ENCODE measurements at places on chromosomes 7 and 10.

DNA sequence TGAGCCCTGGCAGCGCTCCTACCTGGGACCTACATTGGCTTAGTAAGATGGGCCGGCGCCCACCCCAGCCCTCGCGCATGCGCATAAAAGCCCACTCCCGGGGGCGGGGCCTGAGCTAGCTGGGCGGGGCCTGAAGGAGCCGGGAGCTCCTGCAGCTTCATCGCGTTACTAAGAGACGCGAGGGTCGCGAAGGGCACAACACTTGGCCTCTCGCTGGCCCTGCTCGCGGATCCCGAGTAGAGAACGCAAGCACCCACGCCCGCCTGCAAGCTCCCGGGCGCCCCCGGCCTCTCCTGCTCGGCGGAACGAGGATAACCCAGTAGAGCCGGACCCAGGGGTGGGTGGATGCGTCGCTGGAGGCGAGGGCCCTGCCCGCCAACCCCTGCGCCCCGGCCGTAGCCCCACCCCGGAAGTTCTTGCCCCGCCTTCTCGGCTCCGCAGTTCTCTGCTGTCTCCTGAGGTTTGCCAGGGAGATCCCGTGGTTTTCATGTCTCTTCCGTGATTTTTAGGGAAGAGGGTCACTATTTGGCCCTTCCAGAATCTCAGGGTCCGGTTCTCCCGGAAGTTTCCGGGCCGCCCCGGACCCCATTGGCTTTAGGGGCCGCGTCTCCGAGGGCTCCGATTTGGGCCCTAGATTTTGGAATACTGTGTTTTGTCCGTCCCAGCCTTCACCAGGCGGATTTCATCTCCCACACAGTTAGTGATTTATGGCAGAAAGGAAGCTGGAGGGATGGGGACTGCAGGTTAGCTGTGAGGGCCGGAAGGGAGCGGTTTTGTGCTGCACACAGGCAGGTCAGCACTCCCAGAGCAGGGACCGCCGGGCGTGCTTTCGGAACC, at the start of gene MEIG1:
Gene MEIG1 (plus strand): TSS at position 168 of the 837 bp plus-strand sequence. CDS start 7,081 bp downstream, outside the sequence.
- DNase-seq, result peak; percentile 87

DNA sequence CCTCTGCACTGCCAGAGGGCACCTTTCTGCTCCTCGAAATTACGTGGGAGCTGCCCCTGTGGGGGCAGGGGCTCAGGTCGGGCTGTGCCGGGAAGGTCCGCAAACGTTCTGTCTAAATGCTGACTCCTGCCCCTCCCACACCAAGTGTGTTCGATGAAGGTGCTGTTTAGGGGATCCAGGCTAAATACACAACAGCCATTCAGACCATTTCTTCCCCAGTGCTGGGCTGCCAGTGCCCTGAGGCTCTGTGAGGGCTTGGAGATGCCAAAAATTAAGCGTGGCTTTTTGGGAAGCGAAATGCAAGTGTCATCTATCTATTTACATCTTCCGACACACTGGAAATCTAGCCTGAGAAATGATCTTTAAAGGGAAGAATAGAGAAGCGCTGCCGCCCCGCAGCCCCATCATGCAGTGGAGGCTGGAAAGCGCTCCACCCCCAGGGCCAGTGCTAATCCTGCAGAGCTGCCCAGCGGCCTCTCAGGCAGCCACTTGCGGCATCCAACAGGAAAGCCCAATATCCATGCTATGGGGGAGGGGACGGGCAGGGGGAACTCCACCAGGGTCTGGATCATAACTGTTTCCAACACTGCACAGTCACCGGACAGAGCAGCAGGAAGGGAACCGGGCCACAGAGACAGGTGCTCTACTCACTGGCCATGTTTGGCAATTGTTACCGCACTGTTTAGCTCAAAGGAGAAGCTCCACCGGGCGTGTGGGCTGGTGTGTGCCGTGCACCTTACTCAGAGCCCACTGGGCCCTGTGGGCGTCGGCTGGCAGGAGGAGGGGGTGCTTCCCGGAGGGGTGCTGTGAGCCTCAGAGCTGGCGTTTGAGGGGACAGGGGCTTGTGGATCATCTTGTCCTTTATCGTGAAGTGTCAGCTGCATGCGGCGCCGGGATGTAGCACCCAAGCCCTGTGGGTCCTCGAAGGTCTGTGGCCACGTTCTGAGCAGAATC, 205.5 kb downstream of the DNAJB6 start:
- no peak for DNase-seq

- DNase-seq, result no peak
Measured at GRCh38 chr7:21771906-21772610, 173.6 kb downstream of the CDCA7L start.

DNA sequence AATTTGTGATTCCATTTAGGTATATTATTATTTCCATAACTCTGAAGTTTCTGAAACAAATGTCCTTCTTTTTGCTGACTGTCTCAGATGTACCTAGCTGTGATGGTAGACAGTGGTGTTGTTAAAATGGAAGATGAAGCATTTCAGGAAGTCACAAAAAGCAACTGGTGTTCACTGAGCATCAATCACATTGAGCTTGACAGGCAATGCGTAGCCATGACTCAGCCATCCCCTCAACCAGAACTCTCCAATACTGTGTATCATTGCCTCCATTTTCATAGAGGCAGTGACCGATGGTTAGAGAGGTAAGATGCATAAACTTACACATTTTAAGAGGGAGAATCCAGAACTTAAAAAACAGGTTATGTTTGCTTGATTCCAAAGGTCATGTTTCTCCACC, 434.0 kb downstream of the INHBA start:
- DNase-seq, result no peak

DNA sequence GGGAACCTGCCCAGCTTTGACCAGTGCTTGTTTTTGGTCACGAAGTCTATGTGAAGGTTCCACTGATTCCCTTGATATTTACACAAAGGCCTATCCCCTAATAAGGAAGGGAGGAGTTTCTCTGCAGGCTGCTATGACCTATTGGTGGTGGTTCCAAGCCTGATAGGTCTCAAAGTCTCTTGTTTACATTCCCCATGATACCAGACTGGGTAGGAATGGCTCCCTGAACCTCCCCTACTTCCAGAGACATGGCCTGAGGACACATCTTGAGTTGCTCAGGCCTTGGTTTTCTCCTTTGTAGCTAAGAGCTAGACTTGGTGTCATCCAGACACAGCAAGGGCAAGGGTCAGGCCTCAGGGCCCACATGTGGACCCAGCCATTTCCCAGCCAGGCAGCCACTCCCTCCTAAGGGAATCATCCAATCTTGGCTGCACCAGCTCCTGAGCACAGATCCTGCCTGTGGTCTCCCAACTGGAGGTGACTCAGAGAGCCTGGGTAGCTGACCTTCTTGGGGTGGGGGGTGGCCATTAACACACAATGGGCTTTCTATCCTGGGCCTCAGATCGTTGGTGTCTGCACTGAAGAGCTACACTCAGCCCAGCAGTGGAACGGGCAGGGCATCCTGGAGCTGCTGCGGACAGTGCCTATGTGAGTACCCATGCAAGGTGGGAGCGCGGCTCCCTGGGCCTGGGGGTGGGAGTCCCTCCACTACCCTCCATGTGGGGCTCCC, 51.0 kb upstream of the TRIM8 start:
- DNase-seq, result no peak

- DNase-seq, result no peak
Measured at GRCh38 chr10:5434017-5434753, 21.8 kb downstream of the NET1 start.

DNA sequence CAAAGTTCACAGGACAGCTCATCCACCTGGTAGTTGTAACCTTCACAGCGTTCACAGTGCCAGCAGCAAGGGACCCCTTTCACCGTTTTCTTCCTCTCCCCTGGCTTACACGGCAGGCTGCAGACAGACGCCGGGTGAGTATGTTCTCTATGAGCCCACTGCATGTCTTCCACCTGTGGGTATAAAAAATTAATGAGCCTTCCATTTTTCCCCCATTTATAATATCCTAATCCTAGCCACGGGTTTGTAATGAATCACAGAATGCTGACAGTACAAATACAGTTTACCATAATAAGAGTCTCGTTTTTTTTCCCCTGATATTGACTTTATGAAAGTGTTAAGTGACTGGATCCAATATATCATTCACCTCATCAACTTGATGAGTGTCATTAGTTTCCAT, 719.0 kb downstream of the GRM8 start:
- no peak for DNase-seq

GRCh38 chr7:27165089-27165995, at the start of gene HOXA9:
Gene HOXA9 (minus strand): TSS chr7:27165537. CDS start chr7:27165457, 80 bp downstream.
- no peak for DNase-seq

DNA sequence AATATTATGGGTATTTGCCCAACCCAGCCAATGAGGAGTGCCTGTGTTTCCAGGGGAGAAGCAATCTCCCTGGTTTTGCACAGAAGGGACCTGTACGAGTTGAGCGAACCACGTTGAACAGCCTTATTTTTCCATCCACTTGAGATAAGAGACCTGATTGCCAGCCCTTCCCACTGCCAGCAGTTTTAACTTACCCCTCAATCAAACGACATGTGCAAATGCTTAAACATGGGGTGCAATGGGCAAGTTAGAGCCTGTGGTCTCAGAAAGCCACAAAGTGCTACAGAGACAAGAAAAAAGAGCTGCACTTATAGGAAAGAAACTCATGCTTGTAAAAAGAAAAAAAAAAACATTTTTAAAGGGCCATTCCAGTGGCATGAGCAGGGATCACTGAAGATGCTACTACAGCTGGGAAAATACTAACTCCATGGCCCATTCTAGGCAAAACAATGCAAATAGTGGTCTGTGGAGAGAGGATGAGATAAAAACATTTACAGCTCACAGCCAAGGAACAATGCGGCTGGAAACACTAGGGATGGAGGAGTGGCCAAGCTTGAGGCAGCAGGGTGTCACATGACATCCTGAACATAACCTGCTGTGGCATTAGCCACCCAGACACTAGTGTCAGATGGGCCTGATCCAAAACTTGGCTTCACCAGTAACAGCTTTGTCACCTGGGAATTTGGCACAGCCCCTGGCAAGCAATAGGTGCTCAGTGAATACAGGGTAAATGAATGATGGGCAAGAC, 162.8 kb downstream of the ELMO1 start:
- no peak for DNase-seq

DNA sequence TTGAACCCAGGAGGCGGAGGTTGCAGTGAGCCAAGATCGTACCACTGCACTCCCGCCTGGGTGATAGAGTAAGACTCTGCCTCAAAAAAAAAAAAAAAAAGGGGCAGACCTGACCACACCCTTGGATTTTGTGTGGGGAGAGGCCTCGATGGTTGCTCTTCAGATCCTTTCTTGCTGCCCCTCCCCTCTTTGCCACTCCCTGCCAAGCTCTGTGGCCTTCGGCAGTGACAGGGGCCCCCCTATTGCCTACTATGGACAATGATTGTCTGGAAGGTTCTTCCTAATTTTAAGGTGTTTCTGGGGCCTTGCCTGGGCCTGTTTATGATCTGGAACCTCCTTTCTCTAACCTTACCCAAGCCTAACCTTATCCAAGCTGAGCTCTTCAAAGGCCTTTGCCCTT, 795 bp downstream of the PRF1 start:
- no peak for DNase-seq

DNA sequence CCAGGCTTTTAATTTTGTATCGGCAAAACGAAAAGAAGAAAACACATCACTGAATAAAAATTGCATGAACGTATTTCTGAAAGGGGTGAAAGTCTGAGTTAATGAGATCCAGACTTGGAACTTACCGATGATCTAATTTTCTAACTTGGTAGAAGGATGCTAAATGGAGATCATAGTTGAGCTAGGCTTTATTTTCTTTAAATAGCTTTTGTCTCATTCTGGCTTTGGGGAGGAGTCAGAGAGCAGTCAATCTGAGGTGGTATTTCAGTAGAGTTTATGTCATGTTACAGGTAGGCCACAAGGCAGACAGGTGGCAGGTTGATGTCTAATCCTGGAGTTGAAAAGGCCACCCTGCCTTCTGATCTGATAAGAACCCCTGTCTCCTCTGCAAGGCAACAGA, 161.9 kb downstream of the KIAA1217 start:
- DNase-seq, result no peak

DNA sequence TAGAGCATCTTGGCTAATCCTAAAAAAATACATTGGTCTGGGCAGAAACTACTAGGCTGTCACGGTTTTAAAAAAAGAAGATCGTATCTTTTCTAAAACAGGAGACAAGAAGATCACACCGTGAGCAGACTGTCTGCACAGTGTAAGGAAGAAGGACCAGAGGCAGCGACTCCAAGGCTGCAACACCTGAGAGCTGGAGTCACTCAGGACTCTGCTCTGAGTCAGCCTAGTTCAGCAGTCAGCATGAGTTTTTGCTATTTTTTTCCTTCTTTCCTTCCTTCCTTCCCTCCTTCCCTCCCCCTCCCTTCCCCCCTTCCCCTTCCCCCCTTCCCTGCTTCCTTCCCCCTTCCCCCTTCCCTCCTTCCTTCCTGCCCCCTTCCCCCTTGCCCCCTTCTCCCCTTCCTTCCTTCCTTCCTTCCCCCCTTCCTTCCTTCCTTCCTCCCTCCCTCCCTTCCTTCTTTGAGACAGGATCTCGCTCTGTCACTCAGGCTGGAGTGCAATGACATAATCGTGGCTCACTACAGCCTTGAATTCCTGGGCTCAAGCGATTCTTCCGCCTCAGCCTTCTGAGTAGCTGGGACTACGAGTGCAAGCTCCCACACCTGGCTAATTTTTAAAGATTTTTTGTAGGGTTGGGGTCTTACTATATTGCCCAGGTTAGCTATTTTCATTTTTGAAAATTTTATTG, 24.4 kb downstream of the BAG3 start:
- no peak for DNase-seq

GRCh38 chr7:87110778-87111177, 41.5 kb upstream of the DMTF1 start:
- DNase-seq, result no peak

- DNase-seq, result no peak
Measured at GRCh38 chr7:134485203-134485602, 26.3 kb upstream of the AKR1B1 start.

- no peak for DNase-seq
Measured at GRCh38 chr10:43122826-43123225, 15.4 kb upstream of the CSGALNACT2 start.

DNA sequence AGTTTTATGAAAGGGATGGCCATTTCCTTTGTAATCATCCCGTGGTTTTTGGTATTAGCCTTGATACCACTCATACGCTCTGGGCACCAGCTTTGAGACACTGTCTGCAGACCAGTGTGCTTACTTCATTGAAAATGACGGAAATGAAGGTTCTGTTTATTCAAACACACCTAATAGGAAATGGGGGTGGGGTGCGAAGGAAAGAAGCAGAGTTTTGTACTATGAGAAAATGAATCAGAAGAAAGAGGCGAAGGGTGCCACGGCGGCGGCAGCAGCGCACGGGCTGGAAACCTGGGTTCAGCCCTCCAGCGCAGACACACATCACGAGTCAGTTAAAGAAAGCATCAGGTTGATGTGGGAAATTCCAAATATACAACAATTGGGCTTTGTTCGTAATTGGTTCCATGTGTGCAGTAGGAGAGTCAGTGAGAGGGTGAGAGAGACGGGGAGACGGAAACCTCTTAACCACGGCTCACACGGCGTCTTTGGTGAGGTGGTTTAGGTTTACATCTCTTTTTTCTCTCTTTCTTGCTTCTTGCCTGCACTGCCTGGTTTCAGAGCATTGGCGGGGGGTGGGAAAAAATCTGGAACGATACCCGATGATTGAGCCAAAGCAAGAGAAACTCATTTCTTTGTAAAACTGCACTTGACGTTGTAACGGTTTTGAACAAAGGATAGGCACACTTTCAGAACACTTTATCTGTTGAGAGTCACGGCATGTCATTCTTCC, 321.2 kb downstream of the FRMD4A start:
- DNase-seq, result peak; percentile 47

All from activated CD4-positive, alpha-beta T cell treated with anti-CD3 and anti-CD28 coated beads for 24 hours (primary cell).